ENCODE measurements at places on chromosomes 4 and X.

- no peak for DNase-seq
These were observed 62.3 kb upstream of the LNX1 start for GRCh38 chr4:53653484-53654053.

DNA sequence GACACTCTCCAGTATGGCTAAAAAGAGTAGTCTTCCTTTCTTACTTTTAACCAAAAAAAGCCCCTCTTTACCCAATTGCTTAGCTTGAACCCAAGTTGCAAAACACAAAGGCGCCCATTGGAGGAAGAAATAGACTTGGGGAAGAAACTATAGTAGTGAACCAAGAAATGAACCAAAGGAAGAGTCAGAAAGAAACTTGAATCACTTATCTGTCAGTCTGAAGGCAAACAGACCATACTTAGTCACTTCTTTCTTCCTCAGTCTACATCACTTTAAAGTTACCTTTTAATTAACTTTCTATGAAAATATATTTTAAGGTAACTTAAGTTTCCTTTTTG is 161.4 kb upstream of the GIMD1 start:
- no peak for DNase-seq

DNA sequence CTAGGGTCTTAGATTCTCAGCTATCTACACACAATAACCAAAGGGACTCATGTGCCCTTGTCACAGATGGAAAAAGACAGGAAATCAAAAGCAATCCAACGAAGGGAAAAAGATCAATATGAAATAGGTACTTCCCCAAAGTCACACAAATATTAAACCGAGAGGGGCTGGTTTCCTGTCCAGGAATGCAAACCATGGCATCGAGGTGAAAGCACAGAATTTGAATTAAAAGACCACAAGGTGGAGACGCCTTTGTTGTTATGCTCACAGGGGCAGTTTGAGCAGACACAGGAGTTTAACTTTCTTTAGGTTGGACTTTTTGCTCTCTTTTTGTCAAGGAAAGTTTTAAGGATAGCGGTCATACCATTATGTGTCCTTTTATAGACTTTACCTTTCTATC is 14.3 kb downstream of the H2BW1 start:
- DNase-seq: no peak

GRCh38 chr4:153467897-153468262 is 1.7 kb downstream of the TMEM131L start:
- DNase-seq: no peak
